D721Med (cell line): ENCODE measurements at places on chromosomes 1 and 21.

- DNase-seq, result no peak
Observed at GRCh38 chr1:27605796-27606707, 2.1 kb upstream of the AHDC1 start.

GRCh38 chr1:6260961-6261614 is at the start of gene GPR153:
TSS of gene GPR153 (minus strand) at chr1:6261098. CDS start at chr1:6254905, 6,193 bp downstream.
- DNase-seq, result no peak

- no peak for DNase-seq
Observed at GRCh38 chr1:1115136-1115785, 628 bp downstream of the C1orf159 start.

- no peak for DNase-seq
Observed at GRCh38 chr1:99852648-99853047, 2.5 kb downstream of the AGL start.

GRCh38 chr1:3180915-3181314 is 111.9 kb downstream of the PRDM16 start:
- DNase-seq, result no peak

DNA sequence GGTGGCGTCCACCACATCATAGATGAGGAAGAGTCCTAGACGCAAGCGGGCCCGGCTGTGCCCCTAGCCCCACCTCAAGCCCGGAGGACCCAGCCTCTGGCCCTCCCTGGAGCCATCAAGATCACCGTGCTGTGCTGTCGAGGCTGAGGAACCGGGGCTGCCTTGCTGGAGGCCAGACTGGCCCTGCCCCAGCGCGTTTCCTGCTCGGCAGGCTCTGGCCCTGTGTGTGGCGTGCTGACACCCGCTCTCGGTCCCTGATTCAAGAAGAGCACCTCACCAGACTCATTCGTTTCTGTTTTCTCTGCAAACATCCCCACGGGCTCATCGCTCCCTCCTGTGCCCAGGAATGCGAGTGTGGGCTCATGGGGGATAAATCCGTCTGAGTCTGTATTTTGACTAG is 51.1 kb downstream of the GLIS1 start:
- no peak for DNase-seq

GRCh38 chr1:60573726-60574409 is 500.3 kb upstream of the C1orf87 start:
- DNase-seq, result no peak

DNA sequence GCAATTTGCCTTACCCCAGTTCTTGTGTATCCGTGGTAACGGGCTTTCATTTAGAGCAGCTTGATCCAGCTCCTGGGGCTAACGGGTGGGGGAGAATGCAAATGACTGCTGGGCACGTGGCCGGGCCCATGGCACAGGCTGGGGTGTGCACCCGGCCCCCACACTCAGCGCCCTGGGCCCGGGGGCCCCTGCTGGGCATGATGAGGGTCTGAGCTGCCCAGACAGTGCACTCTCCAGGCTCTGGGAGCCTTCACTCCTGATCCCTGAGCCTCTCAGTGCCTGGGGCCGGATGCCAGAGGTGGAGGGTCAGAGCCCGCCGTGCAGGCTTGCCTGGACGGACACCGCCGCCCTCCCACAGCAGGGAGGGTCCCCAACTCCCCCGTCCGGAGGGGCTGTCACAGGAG is 20.1 kb upstream of the PEX10 start:
- no peak for DNase-seq

GRCh38 chr1:219362702-219363101 is 189.0 kb downstream of the LYPLAL1 start:
- DNase-seq, result no peak

- DNase-seq, result no peak
Observed at GRCh38 chr1:181769846-181770245, 286.5 kb downstream of the CACNA1E start.

GRCh38 chr1:155015527-155016230 is 13.1 kb downstream of the ZBTB7B start:
- no peak for DNase-seq

GRCh38 chr1:85473390-85473789 is 8.4 kb upstream of the DDAH1 start:
- no peak for DNase-seq

GRCh38 chr1:87959236-87959635 is 630.6 kb downstream of the LMO4 start:
- DNase-seq, result no peak

GRCh38 chr21:16534408-16535101 is 804.8 kb downstream of the USP25 start:
- DNase-seq, result no peak

DNA sequence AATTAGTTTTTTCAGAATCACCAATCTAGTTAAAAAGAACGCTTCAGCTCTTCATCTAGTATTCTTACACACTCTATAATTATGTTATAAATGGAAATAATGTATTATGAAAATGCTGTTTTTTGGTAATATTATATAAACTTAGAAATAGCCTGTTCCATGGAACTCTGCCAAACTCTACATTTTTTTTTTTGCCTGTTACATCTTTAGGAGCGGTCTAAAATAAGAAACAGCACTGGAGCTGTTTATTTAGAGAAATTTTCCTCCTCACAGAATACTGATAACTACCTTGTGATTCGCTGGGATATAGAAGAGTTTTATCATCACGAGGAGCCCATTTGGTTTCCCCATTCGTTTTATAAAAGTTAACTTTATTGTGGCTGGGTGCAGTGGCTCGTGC is 58.5 kb downstream of the PKN2 start:
- DNase-seq, result no peak

- no peak for DNase-seq
Observed at GRCh38 chr1:53957194-53957818, 11.2 kb downstream of the LRRC42 start.

- no peak for DNase-seq
Observed at GRCh38 chr1:212959266-212960220, 9.2 kb downstream of the VASH2 start.

GRCh38 chr1:116472431-116472961 is 98.3 kb downstream of the CD58 start:
- no peak for DNase-seq

DNA sequence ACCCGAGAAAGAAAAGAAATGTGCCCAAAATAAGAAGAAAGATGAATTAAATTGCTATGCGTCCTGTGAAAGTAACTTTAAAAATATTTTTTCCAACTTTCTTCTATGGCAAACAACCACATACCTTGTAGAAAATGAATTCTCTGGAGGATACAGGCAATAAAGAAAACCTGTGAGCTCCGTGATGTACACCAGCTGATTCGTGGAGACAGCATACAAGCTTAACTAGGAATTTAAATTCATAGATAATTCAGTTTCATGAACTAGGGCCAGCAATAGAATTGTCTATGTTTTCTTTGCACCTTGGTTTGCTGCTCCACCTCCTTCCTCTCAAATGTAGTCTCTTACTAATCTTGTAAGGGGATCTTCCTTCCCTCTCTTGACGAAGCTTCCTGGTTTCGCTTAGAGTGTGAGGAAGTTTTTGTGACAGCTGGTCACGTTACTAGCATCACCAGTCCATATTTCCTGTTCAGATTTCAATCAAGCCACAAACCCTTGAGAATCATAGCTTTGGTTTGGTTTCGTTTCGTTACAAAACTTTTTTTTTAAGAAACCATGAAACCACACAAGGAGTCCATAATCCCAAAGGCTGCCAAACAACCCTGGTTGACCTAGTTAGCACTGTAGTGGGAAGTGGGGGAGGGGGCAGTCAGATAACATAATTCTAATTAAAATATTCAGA is 35.8 kb downstream of the GREM2 start:
- DNase-seq, result no peak

DNA sequence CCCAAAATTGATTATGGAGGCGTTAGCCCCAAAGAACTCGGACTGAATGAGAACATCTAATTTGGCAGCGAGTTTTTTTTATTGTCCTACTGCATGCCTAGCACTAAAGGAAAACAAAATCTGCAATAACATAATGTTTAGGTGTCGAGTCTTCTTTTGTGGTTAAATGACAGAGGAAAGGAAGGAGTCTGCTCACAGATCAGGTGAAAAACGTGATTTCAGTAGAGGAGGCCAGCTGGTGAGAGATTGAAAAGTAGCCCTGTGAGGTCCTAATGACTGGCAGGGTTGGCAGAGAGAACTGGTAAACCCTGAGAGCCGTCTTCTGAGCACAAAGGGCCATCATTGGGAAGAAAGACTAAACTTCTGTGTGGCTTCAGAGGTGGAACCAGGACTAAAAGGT is 24.2 kb downstream of the WDTC1 start:
- no peak for DNase-seq

GRCh38 chr1:200992382-200993048 is 31.0 kb downstream of the KIF21B start:
- no peak for DNase-seq
